Karpas-422 (cell line): ENCODE measurements at places on chromosomes 12 and 14. TPM values are rescaled to one million over a fixed set of nuclear protein-coding genes. Genes with fewer than 3 reads are reported as not detected.

DNA sequence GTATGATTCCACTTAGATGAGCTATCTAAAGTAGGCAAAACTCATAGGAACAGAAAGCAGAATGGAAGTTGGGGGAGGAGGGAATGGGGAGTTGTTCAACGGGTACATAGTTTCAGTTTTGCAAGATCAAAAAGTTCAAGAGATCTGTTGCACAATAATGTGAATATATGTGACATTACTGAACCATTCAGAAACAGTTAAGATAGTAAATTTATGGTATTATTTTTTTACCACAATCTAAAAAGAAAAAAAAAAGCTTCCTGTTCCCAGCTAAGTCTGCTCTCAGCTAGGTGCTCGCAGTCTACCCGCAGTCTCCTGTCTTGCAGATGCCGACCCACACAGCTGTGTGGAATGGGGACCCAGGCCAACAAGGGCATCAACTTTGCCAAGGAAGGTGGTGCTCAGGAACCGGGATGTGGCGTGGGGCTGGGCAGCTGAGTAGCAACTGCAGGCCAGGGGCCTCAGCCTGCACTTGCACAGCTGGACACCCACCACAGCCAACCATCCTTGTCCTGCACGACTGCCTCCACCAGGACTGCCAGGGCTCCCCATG is 15.3 kb upstream of the ANO6 start:
- no peak for DNase-seq

DNA sequence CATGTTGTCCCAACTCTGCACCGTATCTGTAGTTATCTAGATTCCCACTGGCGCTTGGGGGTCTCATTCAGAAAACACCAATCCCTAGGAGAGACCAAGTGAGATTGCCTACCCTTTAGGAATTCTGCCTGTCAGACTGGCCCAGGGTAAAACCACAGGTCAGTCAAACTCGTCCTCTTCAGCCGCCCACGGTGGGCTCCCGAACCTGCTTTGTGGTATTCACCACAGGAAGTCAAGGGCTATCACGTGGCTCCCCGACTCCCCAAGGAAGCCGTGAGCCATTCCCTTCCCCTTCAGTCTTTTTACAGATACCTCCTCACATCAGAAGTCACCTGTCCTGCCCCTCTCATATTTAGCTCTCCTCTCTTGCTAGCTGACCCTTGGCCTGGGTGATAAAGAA is 159.9 kb downstream of the EGLN3 start:
- no peak for DNase-seq

GRCh38 chr12:26789731-26790644 is 43.0 kb downstream of the ITPR2 start:
- DNase-seq = no peak

GRCh38 chr12:55847603-55848291 is 5.0 kb upstream of the MMP19 start:
- no peak for DNase-seq

GRCh38 chr12:107845226-107845979 is 70.9 kb downstream of the ASCL4 start:
- no peak for DNase-seq

Gene PLEKHH1
- 0.83 and 3.7 TPM in 2 replicates for total RNA-seq

Gene LRFN5
- not detected in 2 replicates for total RNA-seq

Gene OR6J1
- total RNA-seq = not detected in 2 replicates

DNA sequence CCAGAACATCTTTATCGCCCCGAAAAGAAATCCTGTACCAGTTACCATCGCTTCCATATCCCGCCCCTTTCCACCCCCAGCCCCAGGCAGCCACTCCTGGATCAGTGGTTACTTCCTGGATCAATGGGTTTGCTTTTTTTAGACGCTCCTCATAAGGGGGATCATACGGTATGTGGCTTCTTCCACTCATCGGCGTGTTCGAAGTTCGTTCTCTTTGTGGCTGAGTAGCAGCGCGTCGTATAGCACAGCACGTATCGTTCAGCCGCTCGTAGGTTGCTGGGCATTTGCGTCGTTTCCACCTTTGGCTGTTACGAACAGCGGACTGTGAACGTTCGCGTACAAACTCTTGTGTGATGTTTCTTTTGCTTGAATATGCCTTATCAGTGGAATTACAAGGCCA is 1.8 kb downstream of the NOC4L start:
- no peak for DNase-seq

DNA sequence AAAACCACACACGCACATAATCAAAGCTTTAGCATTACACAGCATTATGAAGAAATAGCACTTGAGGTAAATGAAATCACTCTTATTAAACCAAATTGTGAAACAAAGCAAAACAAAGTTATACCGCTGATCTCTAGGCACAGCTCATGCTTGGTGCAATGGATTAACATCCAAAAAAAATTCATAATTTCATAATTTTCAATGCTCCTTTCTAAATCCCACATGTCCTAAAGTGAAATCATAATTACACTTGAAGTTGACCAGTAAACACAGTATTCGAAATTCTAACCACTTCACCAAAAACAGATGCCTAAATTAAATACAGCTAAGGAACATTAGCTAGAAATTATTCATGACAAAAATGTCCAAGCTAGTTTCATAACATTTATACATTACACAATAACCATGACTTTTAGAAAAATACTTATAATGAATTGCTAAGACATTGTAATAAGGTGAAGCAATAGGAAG is 1.5 kb downstream of the MLH3 start:
- DNase-seq = no peak

- DNase-seq = no peak
These were observed 67.1 kb upstream of the SLC38A4 start for GRCh38 chr12:46892887-46893286.

DNA sequence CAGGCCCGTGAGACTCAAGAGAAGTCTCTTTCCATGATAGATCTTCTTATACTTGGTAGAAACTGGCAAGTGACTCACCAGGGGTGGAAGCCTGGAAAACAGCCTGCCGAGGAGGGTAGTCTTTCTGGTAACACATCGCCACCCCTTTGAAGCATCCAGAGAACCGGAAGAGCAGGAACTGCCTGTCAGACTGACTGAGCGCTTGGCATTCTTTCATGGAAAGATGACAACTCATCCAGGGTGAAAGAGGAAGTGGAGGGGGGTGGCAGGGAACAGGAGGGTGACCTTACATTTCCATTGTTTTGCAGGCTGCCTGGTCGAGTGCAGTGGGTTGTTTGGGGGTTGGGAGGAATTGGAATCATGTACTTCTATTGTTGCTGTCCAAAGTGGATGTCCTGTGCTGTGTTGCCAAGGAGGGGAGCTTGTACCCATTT is 34.5 kb downstream of the PRKCH start:
- DNase-seq = no peak

Gene GSG1
- not detected in 2 replicates for total RNA-seq

Gene CLEC2A
- total RNA-seq = not detected in 2 replicates

Gene ASB2
- total RNA-seq = 0.69 and 2.3 TPM in 2 replicates

Gene ANO2
- not detected in 2 replicates for total RNA-seq
